Activated naive CD8-positive, alpha-beta T cell treated with anti-CD3 and anti-CD28 coated beads, Interleukin-2, amount 50 U/mL, for 24 hours (primary cell): ENCODE measurements at places on chromosomes 4 and X.

DNA sequence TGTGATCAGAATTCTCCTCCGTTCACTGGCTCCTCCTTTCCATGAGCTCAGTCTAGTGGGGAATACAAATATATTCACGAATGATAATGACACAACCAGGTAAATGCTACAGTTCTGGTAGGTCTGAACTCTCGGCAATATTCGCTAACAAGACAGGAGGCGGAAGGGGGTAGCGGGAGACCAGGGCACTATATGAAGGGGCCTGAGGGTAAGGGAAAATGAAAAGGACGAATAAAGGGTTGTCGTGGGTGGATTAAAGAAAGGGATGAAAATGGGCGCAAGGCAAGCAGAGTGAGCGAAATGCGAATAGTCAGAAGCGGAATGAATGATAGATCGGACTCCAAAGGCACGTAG is 743 bp downstream of the NKAP start:
- no peak for DNase-seq

DNA sequence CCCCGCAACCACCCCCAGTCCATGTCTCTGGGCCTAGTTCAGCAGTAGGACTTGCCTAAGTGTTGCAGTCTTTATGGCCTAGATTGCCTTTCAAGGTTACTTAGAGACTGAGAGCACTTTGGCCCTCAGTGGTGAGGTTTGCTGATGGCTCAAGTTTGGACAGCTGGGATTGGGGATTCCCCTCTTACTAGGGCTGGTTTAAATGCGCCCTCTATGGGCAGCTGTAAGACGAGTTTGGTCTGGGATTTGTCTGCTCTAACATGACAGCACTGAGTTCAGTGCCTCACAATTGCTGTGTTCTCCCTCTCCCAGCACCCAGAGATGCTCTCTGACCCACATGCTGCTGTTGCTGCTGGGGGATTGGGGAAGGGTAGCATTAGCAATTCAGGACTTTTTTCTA is 23.1 kb downstream of the DACH2 start:
- no peak for DNase-seq

GRCh38 chr4:89245459-89245858 is 62.1 kb downstream of the GPRIN3 start:
- no peak for DNase-seq

- no peak for DNase-seq
These were observed 170.3 kb downstream of the DCTD start for GRCh38 chr4:182746876-182747275.

DNA sequence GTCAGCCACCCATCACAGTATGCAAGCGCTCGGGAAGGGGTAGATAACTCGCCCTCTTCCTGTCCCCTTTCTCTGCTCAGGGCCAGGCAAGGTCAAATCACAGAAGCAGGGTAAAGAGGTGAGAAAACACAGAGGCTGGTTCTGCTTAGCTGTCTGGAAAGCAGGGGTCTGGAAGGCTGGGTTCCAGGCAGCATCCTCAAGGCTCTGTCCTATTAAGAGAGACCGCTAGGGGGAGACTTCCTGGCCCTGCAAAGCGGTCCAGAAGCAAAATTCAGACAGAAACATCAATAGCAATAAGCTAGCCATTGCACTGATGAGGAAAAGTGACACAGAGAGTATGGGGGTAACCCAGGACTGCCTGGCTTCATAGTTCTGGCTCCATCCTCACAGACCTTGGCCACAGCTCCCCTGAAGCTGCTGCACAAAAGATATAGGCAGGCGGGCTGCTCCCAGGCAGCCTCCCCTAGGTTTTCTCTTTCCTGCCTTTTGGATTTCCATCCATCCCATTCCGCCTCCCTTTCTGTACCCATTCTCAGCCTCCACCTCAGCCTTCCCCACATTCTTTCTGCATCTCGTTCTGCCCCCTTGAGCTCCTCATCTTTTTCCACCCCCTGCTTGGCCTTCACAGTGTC is 308.5 kb downstream of the EVC2 start:
- DNase-seq = no peak

DNA sequence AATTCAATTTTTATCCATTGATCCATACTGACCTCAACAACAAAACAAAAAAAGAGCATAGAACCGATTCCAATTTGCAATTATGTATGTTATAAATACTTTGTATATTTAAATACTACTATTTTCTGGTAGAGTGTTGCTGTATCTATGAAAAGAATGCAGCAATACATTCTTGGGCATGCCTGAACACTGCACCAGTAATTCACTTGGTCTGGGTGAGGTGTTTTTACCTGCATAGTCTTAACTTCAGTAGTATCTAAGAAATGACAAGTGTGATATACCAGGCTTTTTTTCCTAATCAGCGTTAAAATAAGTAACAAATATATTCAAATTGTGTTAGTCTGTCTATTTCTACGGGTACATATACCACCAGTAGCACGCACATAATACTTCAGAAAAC is 120.2 kb downstream of the KLHL13 start:
- no peak for DNase-seq
